ENCODE measurements at places on chromosomes 6 and 20.

DNA sequence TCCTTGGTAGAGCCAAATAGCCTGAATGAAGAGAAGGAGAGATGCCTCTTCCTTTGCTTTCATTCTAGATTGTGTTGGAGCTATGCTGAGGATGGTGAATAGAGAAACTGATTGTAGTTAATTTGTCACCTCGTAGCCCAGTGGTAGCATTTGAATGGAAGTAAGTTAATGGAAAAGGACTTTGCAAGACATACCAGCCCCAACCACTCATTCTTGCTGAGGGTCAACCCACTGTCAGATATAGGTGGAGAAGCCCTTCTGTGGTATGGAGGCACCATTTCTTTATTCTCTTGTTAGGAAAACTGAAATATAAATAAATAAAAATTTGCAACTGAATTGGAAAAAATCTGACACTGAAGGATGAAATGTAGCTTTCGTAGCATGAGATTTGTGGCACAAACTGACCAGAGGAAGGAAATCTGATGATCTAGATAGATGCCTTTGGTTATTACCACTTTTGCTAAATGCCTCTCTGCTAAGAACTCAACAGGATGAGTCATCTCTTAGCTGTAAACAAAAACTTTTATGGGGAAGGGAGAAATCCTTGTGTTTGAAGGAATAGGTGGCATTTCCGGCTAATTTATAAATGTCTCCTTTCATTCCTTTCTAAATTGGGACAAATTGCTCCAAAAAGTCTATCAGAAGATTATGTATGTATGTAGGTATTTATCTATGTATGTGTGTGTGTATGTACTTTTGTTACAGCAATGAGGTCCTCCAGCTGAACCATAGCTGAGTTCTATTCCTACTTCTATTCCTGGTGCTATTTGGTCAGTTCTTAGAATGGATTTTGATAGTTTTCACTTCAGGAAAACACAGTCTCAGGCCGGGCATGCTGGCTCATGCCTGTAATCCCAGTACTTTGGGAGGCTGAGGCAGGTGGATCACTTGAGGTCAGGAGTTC lies 76.5 kb upstream of the SUPT3H start:
- DNase-seq = no peak

DNA sequence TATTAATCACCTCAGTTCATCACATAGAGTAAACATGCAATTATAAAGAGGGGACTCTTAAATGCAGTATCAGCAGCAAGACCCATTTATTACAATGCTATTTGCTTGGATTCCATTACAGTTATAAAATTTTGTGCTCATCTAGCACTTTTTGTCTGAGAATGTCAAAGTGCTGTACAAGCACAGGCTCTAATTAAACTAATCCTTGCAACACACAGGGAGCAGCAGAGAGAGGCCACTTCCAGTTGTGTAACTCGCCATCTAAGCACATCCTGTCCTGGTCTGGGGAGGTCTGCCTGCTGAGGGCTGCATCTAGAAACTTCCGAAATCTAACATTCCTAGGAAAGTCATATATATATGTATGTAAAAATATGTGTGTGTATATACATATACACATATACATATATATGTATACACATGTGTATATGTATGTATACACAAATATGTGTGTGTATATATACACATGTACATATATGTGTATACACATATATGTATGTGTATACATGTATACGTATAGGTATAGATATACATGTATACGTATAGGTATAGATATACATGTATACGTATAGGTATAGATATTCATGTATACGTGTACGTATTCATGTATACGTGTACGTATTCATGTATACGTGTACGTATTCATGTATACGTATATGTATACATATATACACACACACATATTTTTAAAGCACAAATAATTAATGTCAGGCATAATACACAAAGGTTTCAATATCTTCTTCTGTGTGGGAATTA lies 136.4 kb upstream of the JARID2 start:
- DNase-seq = no peak

GRCh38 chr6:82178759-82179112 lies 68.8 kb downstream of the IBTK start:
- DNase-seq = no peak

GRCh38 chr6:32132110-32132509 lies 2.0 kb upstream of the FKBPL start:
- DNase-seq = no peak

GRCh38 chr6:170052991-170053821 lies 237.7 kb downstream of the DLL1 start:
- DNase-seq = no peak

DNA sequence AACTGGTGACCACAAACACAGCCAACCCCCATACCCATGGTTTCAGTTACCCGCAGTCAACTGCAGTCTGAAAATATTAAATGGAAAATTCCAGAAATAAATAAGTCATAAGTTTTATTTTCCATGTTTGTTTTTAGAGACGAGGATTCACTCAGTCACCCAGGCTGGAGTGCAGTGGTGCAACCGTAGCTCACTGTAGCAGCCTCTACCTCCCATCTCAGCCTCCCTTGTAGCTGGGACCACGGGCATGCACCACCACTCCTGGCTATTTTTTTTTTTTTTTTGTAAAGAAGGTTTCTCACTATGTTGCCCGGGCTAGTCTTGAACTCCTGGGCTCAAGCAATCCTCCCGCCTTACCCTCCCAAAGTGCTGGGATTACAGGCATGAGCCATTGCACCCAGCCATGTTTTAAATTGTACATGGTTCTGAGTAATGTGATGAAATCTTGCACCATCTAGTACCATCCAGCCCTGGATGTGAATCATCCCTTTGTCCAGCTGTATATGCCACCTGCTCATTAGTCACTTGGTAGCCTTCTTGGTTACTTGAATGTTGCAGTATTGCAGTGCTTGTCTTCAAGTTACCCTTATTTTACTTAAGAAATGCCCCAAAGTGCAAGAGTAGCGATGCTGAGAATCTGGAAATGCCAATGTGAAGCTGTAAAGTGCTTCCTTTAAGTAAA lies 14.5 kb downstream of the CSNK2A1 start:
- no peak for DNase-seq

DNA sequence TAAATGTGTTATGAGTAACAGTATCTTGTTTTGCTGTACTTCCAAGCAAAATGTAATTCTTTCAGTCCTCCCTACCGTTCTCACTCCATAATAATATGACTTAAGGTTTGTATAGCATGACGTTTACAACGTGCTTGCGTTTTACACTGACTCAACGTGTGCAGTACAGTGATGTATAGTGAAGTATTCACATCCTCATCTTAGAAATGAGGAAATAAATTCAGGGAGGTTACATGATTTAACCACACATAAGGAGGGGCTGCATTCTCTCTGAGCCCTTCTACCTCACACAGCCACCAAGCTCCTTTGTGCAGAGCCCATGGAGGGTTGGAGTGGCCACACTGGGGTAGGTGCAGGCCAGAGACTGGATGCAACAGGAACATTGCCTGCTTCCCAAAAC lies 164.5 kb downstream of the MTHFD1L start:
- no peak for DNase-seq

DNA sequence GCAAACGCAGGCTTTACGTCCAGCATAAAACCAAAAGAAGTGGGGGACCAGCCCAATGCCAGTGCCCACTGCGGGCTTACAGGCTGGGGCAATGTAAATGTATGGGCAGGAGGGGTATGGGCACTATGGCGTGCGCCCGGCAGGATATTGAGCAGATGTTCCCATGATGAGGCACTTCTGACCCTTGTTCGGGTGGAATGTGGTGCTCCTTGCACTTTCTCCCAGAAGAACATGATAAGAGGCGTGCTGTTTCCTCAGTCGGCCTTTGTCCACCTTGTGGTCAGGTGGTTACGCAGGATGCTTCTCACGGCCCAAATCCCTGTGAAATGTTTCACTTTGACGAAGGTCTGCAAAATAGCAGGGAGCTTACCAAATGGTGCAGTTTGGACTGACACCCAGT lies 4.8 kb upstream of the GPR31 start:
- no peak for DNase-seq

DNA sequence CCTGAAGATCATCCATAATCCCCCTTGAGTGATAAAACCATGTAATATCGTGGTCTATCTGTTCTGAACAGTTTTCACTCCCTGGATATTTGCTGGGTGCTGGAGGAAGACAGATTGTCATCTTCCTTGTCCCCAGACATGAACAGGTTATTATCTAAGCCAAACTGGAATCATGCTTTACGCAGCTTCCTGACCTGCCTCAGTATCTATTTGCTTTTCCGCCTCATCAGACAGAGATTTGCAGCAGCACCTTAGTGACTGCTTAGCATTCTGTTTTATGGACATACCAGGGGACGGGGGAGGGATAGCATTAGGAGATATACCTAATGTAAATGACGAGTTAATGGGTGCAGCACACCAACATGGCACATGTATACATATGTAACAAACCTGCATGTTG lies 124.6 kb downstream of the SLC23A2 start:
- DNase-seq = no peak

DNA sequence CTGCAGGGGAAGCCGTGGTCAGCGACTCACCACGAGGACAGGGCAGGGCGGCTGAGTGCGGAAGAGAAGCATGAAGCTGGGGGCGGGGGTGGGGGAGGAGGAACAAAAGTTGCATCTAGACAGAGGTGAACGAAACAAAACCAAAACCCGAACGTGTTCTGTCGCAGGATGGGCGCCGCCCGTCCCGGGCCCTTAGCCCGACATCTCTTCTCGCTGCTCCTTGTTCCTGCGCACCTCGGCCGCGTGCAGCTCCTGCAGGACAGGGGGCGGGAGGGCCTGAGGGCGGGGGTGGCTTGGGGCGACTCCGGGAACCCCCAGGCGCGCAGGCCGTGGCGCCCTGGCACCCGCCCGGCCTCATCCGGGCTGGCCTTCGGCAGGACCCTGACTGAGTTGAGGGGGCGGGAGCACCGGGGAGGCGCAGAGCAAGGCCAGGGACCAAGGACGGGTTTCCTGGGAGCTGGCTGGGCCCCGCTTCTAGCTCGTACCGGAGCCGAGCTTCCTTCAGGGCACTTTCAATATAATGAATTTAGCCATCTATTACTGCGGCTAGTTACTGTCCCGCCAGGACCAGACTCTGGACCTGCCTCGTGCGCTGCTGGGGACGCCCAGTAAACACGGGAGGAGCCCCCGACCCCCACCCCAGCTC lies 12.0 kb downstream of the STMN3 start:
- DNase-seq = peak; percentile 45

DNA sequence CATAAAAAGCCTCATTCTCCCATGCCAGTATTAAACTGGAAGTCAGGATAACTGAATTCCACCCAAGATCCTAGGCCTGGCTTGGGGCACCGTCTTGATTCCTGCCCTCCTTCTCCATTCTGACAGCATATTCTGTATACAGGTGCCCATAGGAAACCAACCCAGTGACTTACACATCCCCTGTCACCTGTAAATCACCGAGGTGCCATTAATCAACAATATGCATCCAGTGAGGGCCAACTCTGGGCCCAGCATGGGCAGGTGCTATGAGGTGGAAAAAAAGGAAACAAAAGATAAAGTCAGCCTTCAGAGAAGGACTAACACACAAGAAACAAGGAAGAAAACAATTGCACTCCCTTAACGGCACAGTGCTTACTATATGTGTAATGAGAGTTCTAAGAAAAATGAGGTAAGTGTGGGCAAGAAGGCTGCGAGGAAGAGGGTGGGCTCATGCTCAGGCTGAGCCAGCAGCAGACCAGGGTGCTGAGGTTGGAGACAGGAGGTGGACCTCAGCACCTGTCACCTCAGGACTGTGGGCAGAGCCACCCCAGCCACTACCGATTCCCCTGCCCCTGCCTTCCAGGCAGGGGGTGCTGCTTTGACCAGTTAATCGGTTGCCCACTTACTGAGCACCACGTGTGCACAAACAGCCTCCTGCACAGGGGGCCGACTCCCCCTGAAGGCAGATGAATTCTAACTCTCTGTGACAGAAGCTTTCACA lies 105.9 kb downstream of the TRERF1 start:
- DNase-seq = no peak

- peak; percentile 45 for DNase-seq
Observed at GRCh38 chr6:1604158-1605003, 5.3 kb upstream of the FOXC1 start.

DNA sequence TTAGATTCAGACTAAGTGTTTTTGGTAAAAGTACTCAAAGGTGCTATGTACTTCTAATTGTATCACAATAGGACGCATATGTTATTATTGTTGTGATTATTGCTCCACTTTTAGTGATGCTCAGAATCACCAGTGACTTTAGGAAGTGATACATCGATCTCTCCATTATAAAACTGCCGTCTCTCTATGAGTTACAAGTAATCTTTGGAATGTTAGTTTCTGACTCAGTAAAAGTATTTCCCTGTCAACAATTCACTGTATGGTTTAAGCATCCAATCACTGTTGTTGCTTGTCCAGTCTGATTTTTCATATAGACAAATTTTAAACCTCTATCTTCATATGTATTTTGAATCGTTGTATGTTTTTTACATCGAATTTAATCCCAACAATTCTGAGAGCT lies 9.4 kb downstream of the DCBLD1 start:
- no peak for DNase-seq

DNA sequence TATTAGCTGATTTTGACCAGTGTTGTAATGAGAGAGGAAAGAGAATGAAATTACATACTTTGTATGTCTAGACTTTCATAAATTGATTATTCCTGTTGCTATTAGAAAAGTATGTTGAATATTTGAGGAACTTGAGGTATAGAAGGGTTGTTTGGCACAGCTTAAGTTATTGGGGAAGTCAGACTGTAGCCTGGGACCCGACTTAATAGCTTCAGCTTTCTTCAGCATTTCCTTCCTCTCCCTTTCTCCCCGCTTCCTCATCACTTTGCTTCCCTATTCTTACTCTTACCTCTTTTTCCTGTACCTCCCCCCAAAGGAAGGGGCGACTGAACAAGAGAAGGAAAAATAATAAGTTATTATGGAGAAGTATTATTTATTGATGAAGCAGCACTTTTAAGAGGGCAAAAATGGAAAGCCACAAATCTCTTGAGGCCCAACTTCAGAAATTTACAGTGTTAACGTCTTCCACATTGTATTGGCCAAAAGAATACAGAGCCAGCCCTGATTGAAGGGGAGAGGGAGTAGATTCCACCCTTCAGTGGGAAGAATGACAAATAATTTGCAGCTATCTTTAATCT lies 7.4 kb downstream of the SENP6 start:
- DNase-seq = no peak

GRCh38 chr6:110485491-110485890 lies 9.1 kb upstream of the SLC22A16 start:
- DNase-seq = no peak

DNA sequence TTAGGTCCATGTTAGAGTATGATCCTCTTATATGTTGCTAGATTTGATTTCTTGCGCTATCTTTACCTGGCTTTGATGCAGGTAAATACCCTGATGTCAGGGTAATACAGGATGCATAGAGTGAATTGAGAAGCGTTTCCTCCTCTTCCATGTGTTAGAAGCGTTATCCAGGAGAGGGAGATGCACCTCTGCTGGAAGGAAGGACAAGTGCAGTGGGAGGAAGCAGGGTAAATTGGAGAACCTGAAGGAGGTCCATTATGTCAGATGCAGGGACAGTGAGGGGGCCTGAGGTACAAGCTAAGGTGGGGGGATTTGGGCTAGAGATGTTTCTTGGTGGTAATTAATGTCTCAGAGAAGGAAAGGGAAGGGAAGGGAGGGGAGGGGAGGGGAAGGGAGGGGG lies 7.7 kb downstream of the SHLD1 start:
- no peak for DNase-seq
